ENCODE measurements at places on chromosomes 12 and 14.

DNA sequence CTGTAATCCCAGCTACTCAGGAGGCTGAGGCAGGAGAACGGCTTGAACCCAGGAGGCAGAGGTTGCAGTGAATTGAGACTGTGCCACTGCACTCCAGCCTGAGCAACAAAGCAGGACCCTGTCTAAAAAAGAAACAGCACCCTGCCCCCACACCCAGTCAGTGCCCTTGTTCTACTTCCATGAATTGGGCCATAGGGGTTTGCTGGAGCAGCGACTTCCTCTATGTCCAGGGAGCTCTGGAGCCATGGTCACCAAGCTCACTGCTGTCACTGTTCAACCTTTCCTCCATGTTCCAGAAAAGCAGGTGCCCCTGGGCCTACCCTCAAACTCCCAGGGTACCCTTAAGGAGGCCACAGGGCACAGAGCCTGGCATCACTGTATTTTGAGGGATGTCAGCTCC lies 116.8 kb downstream of the RIN3 start:
- peak overlapping the region; percentile 53 for H3K27ac ChIP-seq
- DNase-seq, result no peak
- H3K27me3 ChIP-seq, result no peaks in the 10 kb centered on the region
- peaks cover 8% of the 10 kb centered on the region for H3K36me3 ChIP-seq
- peaks cover 40% of the 10 kb centered on the region for H3K4me1 ChIP-seq

DNA sequence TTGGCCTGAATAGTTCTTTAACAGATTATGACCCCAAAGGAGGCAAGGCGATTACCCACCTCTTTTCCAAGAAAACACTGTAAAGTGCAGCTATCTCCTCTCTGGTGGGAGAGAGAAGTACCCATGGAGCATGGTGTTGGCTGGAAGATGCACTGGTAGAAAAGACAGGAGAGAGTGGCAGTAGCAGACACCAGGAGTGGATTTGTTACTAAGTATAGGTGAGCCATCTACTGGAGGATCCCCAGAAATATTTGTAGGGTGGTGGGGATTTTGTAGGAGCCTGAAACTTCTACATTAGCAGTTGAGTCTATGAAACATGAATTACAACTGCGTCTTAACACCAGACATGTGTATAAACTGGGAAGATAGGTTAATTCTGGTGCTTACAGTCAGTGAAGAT lies 148.0 kb downstream of the SLC38A4 start:
- DNase-seq, result no peak
- H3K27ac ChIP-seq, result no peak overlapping the region
- H3K4me3 ChIP-seq, result no peak overlapping the region

- H3K4me1 ChIP-seq, result no peaks in the 10 kb centered on the region
- H3K27ac ChIP-seq, result no peak overlapping the region
- DNase-seq, result no peak
- peaks cover 53% of the 10 kb centered on the region for H3K27me3 ChIP-seq
Measured at GRCh38 chr12:65720136-65721130, 103.8 kb upstream of the HMGA2 start.

DNA sequence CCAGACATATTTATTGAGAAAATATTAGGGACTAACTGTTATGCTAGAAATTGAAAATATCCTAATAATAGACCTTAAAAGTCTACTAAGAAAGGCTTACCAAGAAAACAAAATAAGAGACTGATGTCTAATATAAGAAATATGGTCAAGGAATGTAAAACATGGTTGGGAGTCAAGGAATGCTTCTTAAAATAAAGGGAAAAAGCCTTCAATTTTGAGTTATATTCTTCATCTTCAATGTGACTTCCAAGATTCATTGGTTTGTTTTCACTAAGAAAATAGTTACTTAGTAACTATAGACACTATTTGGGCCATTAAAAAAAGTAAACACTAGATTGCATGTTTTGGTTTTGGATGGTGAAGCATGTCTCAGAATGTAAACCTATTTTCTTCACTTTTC lies 88.1 kb upstream of the ETV6 start:
- no peak overlapping the region for H3K27ac ChIP-seq
- H3K36me3 ChIP-seq, result no peaks in the 10 kb centered on the region
- DNase-seq, result no peak
- H3K4me1 ChIP-seq, result peaks cover under 1% of the 10 kb centered on the region

- peaks cover 9% of the 10 kb centered on the region for H3K27me3 ChIP-seq
- no peak overlapping the region for H3K27ac ChIP-seq
- H3K36me3 ChIP-seq, result no peaks in the 10 kb centered on the region
Measured at GRCh38 chr14:63273717-63274655, 44.7 kb downstream of the GPHB5 start.

GRCh38 chr14:23076785-23077408 lies 18.0 kb downstream of the ACIN1 start:
- H3K27ac ChIP-seq, result no peak overlapping the region
- no peaks in the 10 kb centered on the region for H3K27me3 ChIP-seq
- H3K4me3 ChIP-seq, result no peak overlapping the region
- DNase-seq, result no peak
- peaks cover 8% of the 10 kb centered on the region for H3K4me1 ChIP-seq

All from central memory CD8-positive, alpha-beta T cell (primary cell).